ENCODE measurements at places on chromosomes 3 and 15.

DNA sequence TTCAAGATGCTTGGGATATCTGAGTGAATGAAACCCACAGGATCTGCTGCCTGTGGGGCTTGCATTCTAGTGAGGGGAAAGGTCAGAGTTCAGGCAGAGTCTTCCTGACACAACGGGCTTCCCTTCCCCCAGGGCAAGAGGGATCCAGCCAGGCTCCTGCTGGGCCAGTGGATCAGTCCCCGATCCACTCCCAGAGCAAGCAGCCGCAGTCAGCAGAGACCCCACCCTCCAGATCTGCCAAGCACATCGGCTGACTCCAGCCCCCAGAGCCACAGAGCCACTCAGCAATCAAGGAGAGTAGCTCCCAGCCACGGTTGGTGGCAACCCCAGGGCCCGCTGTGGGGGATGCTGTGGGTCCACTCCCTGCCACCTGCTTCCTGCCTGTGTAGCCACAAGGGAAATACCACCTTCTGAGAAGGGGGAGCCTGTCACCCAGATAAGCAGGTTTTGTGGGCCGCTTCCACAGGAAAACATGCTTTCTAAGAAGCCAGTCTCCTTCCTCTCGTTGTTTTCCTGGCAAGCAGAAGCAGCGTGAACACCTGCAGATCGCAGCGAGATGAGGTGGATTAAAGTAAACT lies 44.9 kb downstream of the CPN2 start:
- peak; percentile 74 for DNase-seq

DNA sequence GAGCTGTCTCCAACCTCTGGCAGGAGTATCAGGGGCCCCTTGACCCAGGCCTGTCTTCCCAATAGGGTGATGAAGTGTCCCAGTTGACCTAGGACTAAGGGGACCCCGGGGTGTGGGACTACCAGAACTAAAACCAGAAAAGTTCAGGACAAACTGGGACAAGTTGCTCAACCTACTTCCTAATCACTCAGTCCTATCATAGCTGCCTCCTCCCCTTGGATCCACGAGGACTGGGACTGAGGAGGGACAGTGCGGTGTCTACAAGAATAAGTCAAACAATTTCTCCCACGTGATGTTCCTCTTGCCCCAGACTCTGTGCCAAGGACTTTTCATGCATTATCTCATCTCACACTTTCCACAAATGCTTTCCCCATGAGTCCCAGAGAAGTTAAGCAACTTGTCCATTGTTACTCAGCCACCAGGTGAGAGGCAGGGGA lies 49.4 kb upstream of the SLCO2A1 start:
- no peak for DNase-seq

- no peak for DNase-seq
Observed at GRCh38 chr3:150308481-150309256, 99.4 kb upstream of the TSC22D2 start.

DNA sequence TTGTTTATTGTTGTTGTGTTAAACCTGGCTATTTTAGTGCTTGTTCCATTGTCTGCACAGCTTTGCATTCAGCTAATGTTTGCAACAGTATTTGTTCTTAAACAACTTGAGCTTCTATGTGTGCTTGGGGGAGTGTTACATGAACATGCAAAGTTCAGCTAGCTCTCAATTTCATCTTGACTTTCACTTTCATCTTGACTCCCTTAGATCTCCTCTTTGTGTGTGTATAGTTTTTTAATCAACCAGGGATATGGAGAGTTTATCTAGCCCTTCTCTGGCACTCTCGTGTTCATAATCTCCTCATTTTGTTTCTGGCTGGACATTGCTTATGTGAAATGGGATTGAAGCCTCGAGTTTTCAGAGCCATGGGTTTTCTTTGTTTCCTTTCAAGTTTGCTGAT lies 212.4 kb upstream of the ZBTB20 start:
- no peak for DNase-seq

- no peak for DNase-seq
Observed at GRCh38 chr15:69860321-69860720, 237.4 kb downstream of the TLE3 start.

DNA sequence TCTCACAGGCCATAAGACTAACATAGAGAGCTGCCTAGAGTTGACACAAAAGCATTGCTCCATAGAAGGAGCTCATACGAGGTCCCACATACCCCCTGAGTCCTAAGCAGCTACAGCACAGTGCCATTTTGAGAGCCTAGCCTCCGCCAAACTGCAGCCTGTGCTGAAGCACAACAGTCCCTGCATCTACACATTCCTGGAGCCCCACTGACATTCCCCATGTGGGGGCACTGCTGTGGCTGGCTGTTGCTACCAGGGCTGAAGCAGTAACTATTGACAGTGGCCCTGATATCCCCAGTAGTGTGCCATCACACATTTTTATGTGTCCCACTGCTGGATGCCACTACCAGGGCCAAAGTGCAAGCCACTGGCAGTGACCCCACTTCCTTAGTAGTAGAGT lies 80.3 kb downstream of the CERS3 start:
- no peak for DNase-seq

GRCh38 chr15:66019826-66020398 lies 150.6 kb downstream of the RAB11A start:
- no peak for DNase-seq

DNA sequence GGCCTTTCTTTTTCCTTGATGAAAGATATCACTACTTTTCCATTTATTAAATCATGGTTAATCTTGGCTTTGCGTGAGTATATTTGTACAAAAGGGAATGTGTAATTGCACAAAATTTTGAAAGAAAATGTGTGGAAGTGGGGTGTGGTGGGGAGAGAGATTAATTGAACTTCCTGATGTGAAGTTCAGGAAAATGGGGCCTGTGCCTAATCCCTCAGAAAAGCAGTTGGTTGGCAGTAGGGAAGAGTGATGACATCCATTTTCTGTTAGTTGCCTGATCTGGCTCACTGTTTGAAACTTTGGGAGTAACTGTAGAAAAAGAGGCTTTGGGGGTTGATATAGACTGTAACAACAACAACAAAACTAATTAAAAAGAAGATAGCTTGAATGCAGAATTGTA lies 10.8 kb upstream of the IL20RB start:
- DNase-seq = no peak

GRCh38 chr3:115834068-115834467 lies 210.8 kb downstream of the GAP43 start:
- no peak for DNase-seq

DNA sequence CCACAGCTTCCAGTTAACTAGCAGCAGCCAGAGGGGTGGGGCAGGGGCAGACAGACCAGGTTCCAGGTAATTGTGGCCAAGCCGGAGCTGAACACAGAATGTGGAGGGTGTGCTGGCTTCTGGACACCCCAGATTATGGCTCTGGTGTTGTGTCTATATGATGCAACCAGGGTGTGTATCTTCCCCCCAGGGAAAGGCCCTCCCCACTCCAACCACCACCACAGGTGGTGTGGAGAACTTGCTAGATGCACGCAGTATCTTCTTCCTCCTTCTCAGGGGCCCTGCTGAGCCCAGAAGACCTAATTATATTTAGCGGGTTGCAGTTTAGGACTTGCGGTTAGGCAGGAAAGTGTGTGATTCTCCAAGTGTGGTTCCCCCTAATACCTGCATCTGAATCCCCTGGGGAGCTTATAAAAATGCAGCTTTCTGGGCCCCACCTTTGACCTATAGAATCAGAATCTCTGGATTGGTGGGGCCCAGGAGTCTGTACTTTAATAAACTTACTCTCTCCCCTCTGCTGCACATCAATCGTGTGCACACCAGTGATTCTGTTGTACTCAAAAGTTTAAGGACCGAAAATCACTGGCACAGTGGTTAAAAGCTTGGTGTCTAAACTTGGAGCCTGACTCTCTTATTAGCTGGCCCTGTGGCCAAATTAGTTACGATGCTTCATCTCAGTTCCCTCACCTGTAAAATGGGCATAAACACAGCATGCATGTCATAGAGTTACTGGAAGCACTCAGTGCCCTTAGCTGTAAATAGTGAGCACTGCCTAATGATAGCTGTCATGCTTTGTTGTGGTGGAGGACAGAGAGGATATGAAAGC lies 379.1 kb upstream of the PROK2 start:
- DNase-seq = peak; percentile 74

- DNase-seq = no peak
Observed at GRCh38 chr3:24951180-24951579, 456.5 kb upstream of the THRB start.

- no peak for DNase-seq
Observed at GRCh38 chr3:111592936-111593335, 2.2 kb downstream of the ZBED2 start.

DNA sequence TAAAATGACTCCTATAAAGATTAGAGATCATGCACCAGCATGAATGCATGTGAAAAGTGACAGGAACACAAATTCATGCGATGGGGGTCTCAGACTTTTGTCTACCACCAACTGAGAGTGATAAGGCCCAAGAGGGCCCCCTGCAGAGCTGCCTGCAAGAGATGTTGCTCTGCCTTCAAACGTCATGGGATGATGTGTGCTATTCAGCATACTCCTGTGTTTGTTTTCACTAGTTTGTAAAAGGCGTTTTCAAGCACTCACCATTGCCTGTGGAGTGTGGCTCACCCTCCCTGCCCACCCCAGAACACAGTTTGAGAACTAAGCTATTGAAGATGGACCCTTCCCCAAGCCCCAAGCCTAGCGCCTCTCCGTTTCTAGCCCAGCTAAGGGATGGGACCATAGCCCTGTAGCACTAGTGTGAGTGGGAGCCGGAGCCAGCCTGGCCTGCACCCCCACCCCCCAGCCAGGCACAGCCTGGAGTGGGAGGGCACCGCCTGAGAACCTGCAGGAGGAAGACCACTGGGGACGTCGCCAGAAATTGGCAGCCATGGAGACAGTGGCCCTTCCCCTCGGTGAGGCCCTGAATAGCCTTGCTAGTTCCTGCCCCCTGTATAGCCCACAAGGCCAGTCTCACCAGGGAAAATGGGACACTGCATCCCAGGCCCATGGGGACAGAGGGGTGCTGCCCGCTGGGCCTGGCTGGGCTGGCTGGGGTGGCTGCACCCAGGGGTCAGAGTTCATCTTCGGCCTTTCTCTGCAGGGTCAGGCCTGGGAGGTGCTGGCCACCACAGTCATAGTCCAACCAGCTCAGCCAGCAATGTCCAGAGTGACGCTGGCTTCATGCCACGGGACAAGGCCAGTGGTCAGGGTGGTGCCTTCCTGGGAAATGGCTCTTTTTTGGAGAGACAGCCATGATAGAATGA lies 22.6 kb upstream of the KLF13 start:
- DNase-seq = no peak

All from CD4-positive, alpha-beta T cell treated with Interferon gamma for 1 hour (primary cell).